ENCODE measurements at places on chromosomes 12 and 14.

DNA sequence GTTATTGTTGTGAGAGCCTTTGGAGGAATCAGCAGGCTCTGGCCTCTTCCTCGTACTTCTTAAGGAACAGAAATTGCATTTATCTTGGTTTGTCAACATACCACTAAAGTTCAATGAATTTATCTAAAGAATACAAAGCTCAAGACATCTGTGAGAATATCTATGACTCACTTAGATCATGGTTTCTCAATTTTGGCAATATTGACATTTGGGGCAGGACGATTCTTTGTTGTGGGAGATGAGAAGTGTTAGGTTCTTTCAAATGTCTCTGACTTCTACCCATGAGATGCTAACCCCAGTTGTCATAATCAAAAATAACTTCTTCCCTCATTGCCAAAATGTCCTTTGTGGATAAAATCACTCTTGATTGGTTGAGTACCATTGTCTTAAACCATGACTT is 1190.3 kb downstream of the GALC start:
- no peak for DNase-seq

DNA sequence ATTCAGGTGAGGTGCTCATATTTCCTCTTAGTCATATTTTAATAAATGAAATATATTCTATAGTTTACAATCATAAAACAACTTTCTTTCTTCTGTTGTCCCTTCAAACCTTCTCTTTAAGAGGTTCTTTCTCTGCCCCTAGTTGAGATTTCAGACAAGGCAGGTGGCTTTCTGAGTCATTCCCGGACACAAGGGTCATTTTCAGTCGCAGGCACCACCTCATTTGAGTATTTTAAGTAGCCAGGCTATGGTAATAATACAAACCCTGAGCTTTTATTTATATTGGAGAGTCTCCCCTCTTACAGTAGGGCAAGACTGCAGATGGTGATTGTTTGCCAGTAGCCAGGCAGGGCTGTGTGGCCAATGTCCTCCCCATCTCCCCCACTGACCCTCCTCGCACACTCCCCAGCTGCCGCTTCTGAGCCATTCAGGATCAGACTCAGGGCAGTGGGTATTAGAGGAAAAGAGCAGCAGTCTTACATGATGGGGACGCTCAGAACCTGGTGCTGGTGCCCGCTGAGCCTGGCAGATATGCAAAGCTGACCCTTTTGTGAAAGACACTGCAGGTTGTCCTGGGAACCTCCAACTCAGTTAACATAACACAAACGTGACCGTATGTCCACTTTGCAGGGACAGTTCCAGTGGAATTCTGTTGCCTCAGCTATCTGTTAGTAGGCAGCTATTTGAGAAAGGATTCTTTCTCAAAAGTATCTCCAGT is 101.1 kb upstream of the BCL2L14 start:
- no peak for DNase-seq

GRCh38 chr12:116727261-116727660 is 10.6 kb downstream of the SPRING1 start:
- no peak for DNase-seq

- no peak for DNase-seq
Observed at GRCh38 chr12:76909290-76909689, 30.5 kb upstream of the CSRP2 start.

DNA sequence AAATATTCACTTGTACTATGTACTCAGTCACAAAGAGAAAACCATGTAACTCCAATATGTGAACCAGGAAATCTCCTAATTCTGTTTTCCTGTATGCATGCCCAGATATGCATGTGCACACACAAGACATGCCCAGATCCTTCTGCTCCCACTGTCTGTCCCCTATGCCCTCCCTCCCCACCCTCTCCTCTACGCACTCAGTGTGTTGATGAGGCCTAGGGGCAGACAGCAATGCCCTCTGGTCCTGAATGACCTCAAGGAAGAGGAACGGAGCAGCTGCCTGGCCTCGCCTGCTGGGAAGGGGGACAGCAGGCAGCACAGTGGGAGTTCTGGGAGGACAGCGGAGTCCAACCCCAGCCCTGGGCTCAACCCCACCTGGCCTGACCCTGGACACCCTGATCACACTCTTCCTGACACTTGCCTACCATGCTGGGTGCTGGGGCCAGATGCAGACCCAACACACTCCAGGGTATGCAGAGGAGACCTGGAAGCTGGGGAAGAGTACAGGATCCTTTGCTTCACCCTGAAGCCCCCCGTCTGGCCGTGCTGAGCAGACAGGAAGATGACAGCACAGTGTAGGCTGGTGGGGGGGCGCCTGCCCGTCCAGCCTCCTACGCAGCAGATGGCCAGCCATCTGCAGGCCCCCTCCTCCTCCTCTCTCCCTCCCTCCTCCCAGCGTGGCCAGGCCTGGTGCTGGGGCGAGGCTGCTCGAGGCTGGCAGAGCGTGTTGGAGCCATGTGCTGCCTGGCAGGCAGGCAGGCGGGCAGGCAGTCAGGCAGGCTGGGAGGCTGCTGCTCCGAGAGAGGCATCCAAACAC is 106.6 kb upstream of the NCOR2 start:
- no peak for DNase-seq

DNA sequence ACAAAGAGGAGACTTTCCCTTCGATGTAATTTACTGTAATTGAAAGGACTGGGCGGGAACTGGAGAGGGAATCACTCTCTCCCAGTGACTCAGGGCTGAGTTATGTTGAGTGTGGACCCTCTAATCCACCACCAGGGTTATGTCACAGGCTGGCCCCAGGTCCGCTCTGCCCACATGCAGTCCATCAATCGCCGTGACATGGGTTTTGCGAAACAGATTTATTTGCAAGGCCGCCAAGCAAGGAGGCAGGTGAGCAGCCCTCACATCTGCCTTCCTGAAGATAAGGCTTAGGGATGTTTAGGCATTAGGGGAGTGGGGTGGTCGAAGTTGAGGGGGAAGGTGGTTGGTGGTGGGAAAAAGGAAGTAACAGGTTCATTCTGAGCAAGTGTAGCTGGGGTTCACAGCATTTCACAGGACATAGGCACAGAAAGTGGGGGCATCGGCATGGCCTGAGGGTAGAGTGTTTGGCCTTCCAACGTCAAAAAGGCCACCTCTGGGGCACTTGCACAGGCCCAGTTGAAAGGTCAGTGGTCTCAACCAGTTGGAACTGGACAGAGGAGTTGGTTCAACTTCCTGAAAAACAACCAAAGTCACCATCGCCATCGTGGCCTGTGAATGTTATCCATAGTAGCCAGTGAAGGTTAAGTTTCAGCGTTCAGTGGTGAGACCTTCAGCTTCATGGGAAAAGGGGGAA is 66.9 kb downstream of the DNAH10 start:
- no peak for DNase-seq

GRCh38 chr14:36339816-36340215 is 19.4 kb upstream of the MBIP start:
- no peak for DNase-seq

DNA sequence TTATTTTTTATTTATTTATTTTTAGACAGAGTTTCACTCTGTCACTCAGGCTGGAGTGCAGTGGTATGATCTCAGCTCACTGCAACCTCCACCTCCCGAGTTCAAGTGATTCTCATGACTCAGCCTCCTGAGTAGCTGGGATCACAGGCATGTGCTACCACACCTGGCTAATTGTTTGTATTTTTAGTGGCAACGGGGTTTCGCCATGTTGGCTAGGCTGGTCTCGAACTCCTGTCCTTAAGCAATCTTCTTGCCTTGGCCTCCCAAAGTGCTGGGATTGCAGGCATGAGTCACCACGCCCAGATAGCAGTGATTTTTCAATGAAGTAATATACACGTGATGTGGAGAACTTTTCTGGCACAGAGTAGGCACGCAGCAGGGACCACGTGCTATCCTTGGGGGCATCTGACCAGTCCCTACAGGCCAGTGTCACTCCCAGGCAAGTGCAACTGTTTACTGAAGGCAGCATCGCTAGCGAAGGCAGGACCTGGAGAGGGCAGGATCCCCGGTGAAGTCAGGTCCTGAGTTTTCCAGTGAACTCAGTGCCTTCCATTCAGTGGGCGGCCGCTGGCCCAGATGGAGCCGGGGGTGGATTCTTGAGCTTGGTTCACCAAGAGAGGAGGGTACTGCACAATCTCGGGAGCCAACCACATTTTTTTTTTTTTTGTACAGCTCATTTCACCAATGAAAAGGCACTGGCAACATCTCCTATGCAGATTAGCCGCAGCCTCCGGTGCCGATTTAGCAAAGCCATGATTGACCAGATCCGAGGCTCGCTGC is 11.1 kb upstream of the CLMN start:
- DNase-seq, result no peak

DNA sequence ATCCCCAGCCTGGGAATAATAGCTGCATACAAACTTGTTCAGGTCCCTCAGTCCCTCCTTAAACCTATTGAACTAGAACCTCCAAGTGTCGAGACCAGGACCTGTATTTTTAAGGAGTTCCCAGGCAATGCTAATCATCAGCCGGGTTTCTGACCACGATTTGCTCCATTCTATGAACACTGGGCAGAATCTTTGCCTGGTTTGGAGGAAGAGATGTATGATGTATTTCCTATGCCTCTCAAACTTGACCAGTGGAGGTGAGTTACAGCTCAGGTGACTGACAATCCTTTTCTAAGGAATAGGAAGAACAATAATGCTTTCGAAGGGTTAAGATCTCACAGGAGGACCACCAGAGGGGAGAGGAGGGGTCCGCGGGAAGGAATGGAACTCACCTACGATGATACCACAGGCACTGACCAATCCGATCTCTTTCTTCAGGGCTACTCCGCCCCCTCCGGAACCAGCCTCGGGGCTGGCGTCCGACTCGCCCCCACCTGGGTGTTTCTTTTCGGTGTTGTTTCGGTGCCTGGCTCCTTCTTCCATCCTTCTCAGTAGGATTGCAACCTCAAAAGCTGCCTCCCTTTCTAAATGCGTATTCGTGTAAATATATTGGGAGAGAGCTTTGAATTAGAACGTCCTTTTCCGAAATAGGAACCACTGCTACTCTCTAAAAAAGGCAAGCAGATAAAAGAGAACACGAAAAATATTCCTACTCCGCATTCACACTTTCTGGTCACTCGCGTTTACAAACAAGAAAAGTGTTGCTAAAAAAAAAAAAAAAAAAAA is 895 bp downstream of the SLC7A8 start:
- peak; percentile 68 for DNase-seq

GRCh38 chr12:17456486-17456885 is 633.5 kb downstream of the RERGL start:
- DNase-seq, result no peak

- DNase-seq, result no peak
Observed at GRCh38 chr12:111482462-111482861, 76.7 kb downstream of the SH2B3 start.

DNA sequence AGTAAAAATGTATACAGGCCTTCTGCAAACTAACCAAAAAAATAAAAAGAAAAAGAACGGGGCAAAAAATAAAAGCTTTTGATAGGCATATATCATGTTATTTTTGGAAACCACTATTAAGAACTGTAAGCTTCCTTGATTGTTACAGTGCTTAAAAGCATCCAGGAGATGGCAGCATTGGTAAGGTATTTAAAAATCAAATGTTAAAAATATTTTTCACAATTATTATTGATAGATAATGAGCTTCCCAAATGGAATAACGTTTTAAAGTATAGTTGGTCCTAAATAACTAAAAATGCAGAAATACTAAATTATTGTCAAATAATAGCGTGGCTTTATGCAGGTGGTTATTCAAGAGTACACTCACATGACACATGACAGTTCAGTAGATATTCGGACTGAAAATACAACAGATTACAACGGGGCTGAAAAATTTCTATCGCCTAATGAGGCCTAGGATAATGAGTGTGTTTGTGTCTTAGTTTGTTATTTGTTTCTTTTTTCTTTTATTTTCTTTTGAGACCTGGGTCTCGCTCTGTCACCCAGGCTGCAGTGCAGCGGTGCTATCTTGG is 127.2 kb upstream of the ATF7IP start:
- DNase-seq, result no peak

DNA sequence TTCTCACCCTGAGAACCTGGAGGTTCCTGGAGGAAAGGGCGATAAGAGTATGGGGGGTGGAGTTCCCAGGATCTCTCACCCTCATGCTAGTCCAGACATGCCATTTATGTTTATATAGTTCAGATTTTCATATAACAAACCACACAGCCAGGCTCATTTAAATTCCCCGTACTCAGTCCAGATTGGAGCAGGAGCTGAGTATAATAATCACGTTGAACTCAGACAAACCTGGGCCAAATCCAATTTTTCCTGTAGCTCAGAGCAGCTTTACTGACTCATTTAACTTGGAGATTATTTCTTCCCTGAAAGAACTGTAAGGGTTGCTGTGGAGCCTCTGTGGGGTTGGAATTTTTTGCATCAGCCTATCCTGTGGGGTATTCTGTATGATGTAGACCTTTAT is 660.8 kb downstream of the TMEM121 start:
- DNase-seq, result no peak

DNA sequence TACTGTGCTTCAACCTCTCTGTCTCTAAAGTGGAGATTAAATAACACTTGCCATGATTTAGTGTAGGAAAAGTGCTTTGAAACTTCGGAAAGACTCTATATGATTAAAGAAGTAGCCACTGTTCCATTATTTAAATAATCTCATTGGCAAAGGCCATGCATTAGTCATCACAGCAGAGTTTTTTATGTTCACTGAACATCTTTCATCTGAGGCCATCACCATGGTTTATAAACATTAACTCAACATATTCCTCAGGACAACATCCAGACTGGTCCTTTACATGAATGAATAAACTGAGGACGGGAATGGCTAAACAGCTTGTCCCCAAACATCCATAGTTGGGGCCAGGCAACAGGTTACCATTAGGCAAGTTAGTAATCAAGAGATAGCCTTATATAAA is 124.6 kb upstream of the FRMD6 start:
- DNase-seq, result no peak

DNA sequence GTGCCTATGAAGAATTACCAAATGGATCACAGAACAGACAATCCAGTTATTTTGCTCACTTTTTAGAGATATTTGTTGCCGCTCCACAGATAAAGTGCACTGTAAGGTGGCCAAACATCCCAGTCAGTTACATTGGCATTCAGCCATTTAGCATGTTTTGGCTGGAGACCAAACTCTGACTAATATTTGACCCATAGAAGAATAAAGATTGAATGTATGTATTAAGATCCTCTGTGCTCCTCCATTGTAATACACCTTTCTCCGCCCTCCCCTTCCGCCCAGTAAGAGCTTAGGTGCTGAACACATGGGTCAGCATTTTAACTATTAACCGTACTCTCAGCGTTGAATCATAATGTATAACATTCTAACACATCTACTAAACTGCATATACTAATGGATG is 163.4 kb downstream of the ANO6 start:
- no peak for DNase-seq

GRCh38 chr12:104769144-104769561 is 188.9 kb downstream of the SLC41A2 start:
- no peak for DNase-seq

DNA sequence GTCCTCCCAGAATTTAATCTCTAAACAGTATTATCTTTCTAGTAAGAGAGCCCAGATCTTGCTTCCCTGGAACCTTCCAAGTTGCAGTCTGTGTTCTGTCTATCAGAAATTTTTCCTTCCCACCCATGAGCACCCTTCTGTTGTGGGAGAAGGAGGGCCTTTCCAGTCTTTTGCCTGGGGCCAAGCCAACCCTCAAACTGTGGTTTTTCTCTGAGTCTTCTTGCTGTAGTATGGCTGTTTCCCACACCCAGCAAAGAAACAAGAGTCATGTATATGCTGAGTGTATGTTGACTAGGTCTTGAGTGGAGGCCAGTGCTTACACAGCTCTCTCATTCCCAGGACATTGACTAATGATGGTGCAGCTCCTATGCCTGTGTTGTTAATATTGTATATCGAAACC is 104.5 kb downstream of the TGFB3 start:
- DNase-seq, result no peak

GRCh38 chr14:87996291-87996592 is 3.3 kb upstream of the GALC start:
- DNase-seq, result no peak
